ENCODE measurements at places on chromosomes 12 and 14.

DNA sequence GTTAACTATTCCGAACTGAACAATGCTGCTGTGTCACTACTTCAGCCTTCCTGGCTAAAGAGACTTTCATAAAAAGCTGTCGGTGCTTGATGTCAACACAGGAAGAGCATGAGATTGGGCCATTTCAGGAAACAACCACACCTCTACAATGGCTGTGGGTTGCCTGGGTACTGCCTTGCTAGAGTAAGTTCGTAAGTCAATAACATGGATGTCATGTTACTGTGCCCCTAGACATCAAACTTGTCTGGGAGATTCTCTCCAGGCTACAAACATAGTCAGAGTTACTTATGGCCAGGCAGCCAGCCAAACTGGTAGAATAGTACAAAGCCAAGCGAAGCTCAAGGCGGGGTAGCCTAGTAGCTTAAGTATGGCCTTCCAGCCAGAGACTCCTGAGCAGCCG is 23.1 kb downstream of the MAX start:
- no peak for DNase-seq

DNA sequence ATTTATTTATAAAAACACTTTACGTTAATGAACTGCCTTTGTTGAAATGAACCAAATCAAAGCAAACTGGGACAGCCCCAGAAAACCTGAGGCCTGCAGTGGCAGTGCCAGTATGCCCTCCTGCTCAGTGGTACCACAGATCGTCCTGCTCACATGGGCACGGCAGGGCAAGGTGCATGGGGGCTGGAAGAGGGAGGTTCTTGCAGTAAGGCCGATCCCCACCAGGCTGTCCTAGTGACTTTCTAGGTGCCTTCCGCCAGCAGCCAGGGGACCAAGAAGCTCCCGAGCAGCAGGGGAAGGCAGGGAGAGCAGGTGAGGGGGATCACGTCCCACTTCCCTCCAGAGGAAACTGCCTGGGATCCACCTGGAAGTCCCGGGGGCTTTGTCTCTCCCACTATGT is 63.9 kb downstream of the TESC start:
- DNase-seq, result no peak

DNA sequence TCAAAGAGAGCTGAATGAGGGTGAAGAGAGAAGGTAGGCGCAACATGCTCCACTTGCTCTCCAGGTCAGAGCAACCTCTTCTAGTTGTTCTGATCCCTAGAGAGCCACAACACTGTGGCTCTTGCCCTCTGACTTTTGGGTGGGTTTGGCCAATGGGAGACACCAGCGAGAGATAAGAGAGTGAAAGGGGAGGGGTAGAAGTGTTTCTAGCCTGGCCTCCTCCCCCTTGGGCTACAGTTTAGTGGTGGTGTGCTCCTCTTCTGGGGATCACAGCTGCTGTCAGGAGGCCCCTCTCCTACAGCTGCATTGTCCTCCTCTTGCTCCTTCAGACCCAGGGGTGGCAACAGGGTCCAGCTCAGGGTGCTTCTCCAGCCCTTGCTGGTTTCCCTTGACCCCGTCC is 454.8 kb downstream of the FUT8 start:
- no peak for DNase-seq

DNA sequence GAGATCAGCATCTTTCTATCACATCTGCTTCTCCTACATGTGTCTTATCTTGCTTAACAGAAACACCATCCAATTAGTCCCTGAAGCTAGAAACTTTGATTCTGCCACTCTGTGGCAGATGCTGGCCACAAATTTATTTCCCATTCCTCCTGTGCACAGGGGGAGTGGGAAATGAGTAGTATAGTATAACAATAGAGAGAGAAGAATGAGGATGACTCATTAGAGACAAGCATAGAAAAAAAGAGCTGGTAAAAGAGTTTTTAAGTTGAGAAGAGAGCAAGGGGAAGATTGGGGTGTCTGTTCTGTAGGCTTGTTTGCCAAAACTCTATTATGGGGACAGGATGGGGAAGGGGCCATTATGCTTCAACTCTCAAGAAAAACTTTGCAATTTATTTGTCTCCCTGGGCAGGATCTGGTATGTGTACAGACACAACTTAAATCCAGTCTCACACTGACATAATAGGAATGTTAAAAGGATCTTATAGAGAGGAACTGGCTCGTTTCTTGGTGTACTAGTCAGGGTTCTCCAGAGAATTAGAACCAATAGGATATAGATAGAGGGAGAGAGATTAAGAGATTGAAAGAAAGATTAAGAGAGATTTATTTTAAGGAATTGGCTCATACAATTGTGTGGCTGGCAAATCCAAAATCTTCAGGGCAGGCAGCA is 142.6 kb upstream of the CPSF6 start:
- no peak for DNase-seq

GRCh38 chr12:96445691-96446583 is 43.4 kb upstream of the CFAP54 start:
- DNase-seq, result peak; percentile 99

GRCh38 chr14:96195441-96196081 is 9.1 kb upstream of the BDKRB2 start:
- DNase-seq, result no peak

DNA sequence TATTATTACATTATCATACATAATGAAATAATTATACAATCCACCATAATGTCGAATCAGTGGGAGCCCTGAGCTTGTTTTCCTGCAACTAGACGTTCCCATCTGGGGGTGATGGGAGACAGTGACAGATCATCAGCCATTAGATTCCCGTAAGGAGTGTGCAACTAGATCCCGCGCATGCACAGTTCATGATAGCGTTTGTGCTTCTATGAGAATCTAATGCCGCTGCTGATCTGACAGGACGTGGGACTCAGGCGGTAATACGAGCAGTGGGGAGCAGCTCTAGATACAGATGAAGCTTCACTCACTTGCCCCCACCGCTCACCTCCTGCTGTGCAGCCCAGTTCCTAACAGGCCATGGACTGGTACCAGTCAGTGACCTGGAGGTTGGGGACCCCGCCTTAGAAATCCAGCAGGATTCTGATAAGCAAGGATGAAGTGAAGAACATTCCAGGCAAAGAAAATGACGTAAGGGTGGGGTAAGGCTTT is 204.6 kb downstream of the ETV6 start:
- DNase-seq, result no peak

GRCh38 chr14:20751963-20752562 is 6.4 kb downstream of the EDDM3A start:
- DNase-seq, result no peak

GRCh38 chr12:120678572-120678971 is 8.4 kb upstream of the MLEC start:
- no peak for DNase-seq

- DNase-seq, result no peak
Observed at GRCh38 chr12:127162307-127162706, 1104.7 kb upstream of the TMEM132C start.

DNA sequence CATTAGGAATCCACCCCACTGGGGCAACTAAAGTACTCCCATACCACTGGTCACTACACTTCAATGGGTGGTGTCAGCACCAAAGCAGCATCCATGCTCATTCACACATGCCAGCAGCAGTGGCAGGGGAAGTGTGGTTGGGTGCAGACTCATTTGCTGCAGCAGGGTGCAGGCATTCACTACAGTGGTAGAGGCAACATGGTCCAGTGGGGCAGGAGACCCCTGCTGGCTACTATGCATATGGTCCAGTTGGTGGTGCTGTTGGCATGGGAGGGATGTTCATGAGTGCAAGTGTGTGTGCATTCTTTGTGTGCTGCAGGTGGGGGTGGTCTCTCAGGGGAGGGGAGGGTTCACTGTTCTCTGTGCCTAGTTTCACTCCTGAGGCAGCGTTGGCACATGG is 908.4 kb upstream of the NOVA1 start:
- no peak for DNase-seq

- DNase-seq, result no peak
Observed at GRCh38 chr12:75507086-75507485, 4.3 kb downstream of the KRR1 start.

DNA sequence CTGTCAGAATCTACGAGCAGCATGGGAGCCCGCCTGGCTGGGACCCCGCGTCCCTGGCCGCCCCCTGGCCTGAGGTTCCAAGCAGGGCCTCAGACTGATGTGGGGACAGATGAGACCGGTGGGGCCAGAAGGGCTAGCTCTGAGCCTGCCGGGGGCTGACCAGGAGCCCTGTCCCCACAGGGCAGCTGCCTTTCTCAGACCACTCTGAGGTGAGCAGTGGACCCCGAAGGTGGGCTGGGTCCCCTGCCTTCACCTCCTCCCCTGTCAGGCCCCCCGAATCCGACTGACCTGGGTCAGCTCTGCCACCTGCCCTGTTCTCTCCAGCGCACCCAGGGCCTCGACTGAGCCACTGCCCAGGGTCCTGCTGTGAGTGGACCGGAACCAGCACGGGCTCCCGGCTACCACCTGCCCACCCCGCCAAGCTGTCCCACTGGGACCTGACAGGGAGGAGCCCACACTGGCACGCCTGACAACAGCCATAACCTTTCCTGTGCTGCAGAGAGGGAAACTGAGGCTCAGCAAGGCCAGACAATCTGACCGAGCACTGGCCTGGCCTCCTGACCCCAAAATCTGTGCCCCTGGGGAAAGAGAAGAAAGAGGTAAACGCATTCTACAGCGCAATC is 29.7 kb upstream of the TMEM179 start:
- no peak for DNase-seq

DNA sequence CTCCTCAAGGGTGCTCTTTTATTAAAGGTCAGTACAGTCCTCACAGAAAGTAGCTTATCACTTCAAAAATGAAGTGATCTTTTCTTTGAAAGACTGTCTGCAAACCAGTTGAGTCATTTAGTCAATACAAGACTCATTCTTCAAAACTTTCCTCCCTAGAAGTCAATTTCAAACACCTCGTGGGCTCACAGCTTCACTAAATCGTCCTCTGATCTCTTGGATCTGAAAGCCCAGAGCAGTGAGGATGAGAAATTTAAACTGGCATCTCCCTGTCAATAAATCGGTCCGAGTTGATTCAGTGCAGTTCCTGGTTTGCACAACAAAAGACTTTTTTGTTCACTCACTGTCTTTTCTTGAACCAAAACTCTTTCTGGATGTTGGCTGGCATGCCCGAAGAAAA is 44.5 kb downstream of the NUAK1 start:
- no peak for DNase-seq

GRCh38 chr12:46209170-46209569 is 59.7 kb downstream of the SLC38A1 start:
- peak; percentile 67 for DNase-seq

- no peak for DNase-seq
Observed at GRCh38 chr14:61611880-61612630, 83.3 kb upstream of the HIF1A start.

- DNase-seq, result no peak
Observed at GRCh38 chr12:19382563-19382962, 56.7 kb upstream of the AEBP2 start.

GRCh38 chr12:79935624-79936345 is 888 bp upstream of the PPP1R12A start:
- DNase-seq, result peak; percentile 13

DNA sequence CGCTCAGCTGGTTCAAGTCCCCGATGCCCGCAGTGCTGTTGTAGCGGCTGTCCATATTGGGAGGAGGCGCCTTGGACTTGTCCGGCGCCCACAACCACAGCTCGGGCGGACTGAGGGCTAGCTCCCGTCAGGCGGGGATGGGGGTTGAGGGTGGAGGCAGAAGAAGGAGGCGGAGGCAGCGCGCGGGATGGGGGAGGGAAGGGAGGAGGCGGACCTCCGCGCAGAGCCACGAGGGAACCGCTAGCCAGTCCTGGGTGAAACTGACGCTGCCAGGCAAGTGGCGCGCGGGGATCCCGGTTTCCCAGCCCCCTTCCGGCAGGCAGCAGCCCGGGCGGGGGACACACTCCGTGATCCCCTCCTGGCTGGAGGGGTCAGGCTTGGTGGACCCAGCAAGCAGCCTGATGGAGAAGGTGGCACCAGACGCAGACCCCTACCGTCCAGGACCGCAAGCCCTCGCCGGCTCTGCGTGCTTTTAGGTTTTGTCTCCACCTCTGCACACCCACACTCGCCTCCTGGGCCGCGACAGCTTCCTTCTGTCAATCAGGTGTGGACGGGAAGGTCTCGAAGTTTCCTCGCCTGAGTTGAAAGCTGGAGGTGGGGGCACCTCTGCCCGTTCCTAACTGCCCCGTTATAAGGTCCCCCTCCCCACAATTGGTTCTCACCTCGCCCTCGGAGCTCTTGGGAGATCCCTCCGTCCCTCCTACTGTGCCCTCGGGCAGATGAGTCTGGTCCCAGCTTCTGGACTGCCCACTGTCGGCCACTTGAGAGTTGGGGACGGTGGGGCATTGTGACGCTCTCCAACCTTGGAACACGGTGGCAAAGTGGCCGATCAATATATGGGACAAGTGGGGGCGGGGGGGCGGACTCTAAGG is at the start of gene CPNE8:
CPNE8 (minus strand) TSS at position 112 of the 872 bp plus-strand sequence; CDS start at position 55, 57 bp downstream.
- DNase-seq, result peak; percentile 54

DNA sequence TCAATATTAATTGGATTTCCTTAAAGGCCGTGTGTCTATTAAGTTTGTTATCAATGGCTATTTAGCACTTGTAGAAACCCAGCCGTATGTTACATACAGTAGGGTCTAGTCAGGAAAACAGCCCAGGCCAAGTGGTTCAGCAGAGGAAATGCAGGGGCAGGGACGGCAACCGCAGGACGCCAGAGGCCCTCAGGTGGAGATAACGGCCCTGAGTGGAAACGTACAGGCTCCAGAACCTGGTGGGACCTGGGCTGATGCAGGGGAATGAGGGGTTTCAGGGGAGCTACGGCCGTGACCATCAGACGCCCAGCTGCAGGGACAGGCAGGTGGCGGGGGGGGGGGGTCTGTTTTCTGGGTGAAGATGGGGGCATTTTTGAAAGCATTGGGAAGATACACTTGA is 3.7 kb upstream of the ANKLE2 start:
- DNase-seq, result no peak

GRCh38 chr12:79920421-79921238 is 14.3 kb downstream of the PPP1R12A start:
- DNase-seq, result no peak

- DNase-seq, result no peak
Observed at GRCh38 chr12:124338448-124338847, 43.6 kb downstream of the RFLNA start.

- no peak for DNase-seq
Observed at GRCh38 chr14:60313093-60313492, 64.1 kb downstream of the PPM1A start.

DNA sequence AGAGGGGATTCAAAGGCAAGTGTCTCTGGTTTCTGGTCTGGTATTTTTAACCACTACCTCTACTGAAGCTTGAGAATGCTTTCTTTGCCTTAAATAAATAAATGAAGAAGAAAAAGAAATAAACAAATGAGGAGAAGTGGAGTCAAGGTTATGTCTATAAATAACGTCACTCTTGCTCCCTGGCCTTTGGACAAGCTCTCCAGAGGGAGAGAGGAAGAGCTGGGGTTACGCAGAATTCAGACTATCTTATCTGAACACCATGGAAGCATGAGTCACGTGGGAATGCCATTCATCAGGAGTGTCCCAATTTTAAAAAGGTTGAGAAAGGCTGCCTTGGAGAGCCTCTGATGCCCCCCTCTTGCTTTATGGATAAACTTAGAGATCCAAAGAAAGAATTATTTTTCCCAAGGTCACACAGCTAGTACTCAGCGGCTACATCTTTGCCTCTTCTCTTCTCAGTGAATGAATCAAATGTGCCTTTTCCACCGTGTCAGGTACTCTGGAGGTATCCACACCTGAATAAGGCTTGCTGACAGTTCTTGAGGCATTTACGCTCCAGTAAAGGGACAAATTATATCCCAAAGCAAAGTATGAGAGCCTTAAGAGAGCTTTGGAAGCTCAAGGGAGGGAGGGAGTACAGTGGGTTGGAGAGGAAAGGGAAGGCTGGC is 12.9 kb upstream of the MSI1 start:
- peak; percentile 71 for DNase-seq

- DNase-seq, result no peak
Observed at GRCh38 chr12:911191-911826, 38.2 kb downstream of the RAD52 start.

Measured in iris pigment epithelial cell (primary cell).